ENCODE measurements at places on chromosomes 5 and 9.

GRCh38 chr5:118042076-118042475 is 946.3 kb downstream of the DTWD2 start:
- DNase-seq, result no peak

DNA sequence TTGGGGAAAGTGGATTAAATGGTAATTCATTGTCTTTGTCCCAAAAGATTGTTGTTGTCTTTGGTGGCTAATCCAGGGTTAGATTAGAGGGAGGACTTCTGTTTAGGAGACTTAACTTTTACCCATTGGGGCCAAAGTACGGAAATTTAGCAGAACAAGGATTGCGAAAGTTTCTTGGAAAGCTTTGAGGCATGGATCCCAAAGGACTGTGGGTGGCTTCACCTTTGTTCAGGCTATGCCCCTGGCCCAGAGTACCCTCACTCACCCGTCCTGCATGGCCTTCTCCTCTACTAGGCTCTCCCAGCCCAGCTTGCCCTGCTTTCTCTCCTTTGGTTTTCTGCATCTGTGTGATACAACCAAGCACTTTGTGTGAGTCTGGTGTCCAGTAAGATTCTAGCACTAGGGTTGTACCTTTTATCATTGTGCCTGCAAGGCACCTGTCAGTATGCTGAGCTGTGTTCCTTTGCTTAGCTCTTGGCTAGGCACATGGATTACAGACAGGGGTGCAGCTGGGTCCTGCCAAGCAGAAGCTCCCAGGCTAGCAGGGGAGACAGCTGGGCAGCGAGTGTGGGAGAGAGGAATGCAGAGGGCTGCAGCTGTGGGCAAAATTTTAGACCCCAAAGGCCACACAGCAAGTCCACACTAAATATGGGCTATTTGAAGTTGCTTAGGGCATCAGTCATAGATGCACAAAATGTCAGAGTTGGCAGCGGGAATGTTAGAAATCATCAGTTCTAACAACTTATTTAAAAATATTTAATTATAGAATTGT is 3.2 kb downstream of the PPARGC1B start:
- no peak for DNase-seq

- DNase-seq, result no peak
These were observed 200.5 kb downstream of the HINT1 start for GRCh38 chr5:130964231-130965202.

GRCh38 chr9:91207729-91208418 is 153.8 kb downstream of the AUH start:
- no peak for DNase-seq
